PC-3 (cell line): ENCODE measurements at places on chromosomes 1 and 21.

DNA sequence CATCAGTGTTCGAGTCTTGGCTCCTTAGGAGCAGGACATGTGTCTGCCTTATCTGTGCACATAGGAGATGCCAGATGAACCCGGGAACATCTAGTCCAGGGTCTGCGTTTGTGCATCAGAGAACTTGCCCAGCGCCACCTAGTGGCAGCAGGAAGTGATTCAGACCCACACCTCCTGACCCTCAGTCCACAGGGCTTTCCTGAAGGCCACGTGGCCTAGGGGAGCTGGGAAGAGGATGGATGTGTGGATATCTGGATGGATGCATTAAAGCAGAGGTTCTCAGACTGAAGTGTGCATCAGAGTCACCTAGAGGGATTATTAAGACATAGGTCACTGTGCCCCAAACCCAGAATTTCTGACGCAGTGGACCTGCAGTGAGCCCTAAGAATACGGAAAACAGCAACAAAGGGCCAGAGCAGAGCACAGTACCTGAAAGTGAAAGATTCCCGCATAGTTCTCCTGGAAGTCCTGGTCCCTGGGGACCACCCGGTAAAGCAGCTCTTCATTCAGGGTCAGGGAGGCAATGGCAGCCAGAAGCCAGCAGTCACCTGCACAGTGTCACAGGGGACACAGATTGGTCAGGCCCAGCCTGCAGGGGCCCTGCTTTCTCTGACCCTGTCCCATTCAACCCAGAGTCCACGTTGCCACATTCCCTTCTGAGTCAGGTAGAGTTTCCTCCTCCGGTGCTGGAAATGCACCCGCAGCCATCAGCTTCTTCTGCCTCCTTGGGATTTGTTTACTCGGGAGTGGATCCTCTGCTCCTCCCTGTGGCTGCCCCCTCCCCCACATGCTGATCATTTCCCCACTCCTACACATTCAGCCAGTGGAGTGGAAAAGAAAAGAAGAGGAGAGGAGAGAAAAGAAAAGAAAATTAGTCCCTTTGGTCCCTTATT is 37.0 kb downstream of the CAPN8 start:
- DNase-seq: peak; percentile 37

DNA sequence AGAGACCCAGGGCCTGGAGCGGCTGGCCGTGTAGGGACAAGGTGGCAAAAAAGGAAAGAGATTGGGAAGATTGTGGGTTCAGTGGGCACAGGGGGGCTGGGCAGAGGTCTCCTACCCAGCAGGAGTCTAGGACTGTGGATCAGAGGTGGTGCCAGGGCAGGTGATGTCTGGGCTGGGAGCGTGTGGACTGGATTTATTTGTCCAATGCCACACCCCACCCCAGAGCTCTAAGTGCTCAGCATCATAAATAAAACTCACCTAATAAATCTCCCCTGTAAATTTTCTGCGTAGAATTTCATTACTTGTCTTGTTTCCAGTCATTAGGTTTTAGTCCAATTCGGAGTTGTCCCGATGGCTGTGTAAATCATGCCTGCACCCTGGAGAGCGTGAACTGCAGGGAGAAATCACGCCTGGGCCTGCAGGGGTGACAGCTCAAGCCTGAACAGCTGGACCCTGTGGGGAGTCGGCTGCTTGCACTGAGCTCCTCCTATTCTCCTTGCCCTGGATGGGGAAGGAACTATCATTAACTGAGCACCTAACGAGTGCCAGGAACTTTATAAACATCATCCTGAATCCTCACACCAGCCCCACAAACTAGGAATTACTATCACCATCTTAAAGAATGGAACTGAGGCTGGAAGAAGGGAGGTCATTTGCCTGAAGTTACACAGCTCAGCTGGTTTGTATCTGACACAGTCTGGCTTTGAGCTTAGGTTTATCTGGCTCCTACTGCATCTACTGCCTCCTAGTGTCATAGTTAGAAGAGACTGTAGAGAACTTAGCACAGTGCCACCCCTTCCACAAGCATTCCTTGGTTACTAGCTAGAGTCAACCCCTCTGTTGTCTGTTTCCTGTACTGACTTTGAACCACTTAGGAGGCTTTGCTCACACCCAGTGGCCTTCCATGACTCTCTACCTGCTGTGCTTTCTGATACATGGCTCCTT is 25.0 kb upstream of the POU3F1 start:
- DNase-seq: peak; percentile 38

DNA sequence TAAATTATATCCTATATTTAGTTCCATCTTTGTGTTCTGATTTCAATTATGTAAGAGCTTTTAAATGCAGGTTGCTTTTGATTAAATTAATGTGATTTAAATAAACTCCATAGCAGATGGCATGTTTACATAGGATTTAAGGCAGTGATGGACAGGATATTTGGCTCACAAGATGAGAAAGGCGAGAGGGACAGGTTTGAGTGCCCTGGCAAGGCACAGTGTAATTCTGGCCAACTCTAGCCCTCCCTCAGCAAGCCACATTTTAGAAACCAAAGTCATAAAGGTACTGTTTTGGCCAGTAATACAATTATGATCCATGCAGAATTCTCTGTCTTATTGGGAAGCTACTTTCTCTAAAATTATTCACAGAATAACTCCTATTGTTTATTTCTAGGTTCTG is 50.6 kb upstream of the C1orf146 start:
- DNase-seq: no peak

- DNase-seq: no peak
Measured at GRCh38 chr1:86852289-86852688, 61.6 kb downstream of the SELENOF start.

DNA sequence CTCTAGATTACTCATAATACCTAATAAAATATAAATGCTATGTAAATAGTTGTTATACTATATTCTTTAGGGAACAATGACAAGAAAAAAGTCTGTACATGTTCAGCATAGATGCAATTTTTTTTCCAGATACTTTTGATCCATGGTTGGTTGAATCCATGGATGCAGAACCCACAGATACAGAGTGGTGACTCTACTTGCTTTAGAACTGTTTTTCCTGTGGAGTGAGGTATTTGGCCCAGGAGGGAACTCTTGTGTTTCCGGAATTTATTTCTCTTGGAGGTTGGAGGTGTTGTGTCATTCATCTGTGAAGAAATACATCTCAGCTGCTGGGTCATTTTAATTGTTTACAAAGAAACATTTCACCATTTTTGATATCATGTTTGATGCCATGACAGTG is 28.7 kb downstream of the TMEM200B start:
- DNase-seq: peak; percentile 51

- DNase-seq: no peak
Measured at GRCh38 chr1:29861922-29862321, 625.6 kb downstream of the PTPRU start.
